ENCODE measurements at places on chromosomes 16 and 17.

GRCh38 chr16:5944971-5945370 is 847.4 kb upstream of the EEF2KMT start:
- DNase-seq: no peak

DNA sequence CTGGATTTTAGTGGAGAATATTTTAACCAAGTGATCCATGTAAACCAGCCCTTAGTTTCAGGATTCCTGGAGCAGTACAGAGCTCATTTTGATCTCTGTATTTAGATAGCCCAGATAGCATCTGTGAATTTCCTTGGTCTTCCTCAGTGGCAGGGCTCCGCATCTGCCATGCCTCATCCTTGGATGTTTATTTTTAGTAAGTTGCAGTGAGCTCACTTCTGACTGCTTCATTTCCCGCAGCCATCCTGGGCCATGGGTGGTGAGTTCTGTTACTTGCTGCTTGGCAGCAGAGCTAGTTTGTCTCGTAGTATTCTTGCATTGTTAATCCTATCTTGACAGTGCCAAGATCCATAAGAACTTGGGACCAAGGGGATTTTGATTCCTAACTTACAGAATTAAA is 33.7 kb downstream of the IST1 start:
- no peak for DNase-seq

DNA sequence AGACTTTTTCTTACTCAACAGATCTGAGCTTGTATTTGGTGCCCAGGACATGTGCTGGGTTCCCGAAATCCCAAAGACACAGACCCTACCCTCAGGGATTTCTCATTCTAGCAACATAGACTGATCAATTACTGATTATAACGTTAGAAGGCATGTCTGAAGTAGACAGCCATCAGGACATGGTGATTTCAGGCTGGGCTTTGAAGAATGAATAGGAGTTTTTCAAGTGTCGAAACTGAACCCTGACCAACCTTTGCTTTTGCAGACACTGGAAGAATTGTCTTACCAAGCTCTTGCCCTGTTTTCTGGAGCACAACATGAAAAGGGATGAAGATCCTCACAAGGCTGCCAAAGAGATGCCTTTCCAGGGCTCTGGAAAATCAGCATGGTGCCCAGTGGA is 40.0 kb upstream of the IL21R start:
- DNase-seq: no peak

GRCh38 chr16:88479793-88480760 is 27.0 kb downstream of the ZFPM1 start:
- no peak for DNase-seq

- no peak for DNase-seq
Observed at GRCh38 chr17:74547736-74548135, 1.8 kb upstream of the CD300C start.

DNA sequence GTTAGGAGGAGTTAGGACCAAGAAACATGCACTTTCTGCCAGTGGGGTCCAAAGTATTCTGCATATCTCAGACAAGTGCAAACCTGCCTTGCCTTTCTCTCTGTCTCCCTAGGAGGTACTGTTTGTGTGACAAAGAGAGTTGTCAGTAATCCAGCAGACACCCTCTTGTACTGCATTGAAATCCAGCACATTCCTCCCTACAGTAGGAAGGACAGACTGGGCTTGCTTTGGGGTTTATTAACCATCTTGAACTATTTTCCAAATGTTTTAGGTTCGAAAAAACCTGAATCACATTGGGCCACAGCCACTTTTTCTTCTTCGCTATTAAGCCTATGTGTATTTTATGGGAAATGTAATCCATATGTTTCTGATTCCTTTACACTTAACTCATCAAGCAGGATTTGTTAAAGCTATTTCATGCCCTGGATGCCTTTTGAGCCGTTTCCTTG is 204.2 kb upstream of the KCNJ16 start:
- DNase-seq: no peak
